Psoas muscle (tissue), 8 donors: ENCODE measurements at places on chromosomes 3 and 15. TPM values are rescaled to one million over a fixed set of nuclear protein-coding genes. Genes with fewer than 3 reads are reported as not detected.
A peak's percentile ranks its signal among the peaks of the same experiment; 100 is the strongest.

Gene ANKRD63
- polyA plus RNA-seq: not detected

Gene SPG11
- 12.8 TPM for polyA plus RNA-seq

Gene SH2D7
- not detected for polyA plus RNA-seq

Gene ADCY5
- polyA plus RNA-seq: 1.3 TPM

- H3K4me3 ChIP-seq: no peak overlapping the region
- no peak for DNase-seq
- no peak overlapping the region for H3K27ac ChIP-seq
- H3K36me3 ChIP-seq: no peaks in the 10 kb centered on the region
Measured at GRCh38 chr15:39512643-39513042, 68.2 kb upstream of the THBS1 start.

DNA sequence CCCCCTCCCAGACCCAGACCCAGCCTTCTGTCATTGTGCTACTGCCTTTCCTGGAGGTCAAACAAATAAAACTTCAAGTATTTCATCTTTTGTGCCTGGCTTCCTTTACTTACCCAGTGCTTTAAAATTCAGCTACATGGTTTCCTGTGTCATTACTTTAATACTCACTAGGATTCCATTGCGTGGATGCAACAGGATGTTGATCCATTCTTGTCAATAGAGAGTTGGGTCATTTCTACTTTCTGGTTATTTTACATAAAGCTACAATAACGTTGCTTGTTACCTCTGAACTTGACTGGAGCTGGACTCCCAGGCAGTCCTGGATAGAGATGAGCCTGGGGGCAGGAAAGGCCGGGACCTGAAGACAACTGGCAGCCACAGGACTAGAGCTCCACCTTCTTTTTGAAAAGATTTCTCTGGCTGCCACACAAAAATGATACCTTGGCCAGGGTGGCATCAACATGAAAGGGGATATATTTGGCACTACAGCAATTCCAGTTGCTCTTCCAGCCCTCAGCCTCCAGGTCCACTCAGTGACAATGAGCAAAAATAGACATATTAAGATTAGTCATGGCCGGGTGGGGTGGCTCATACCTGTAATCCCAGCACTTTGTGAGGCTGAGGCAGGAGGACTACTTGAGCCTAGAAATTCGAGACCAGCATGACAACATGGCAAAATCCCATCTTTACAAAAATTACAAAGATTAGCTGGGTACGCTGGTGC is 23.3 kb upstream of the HEG1 start:
- DNase-seq: no peak
- H3K4me3 ChIP-seq: no peak overlapping the region
- no peaks in the 10 kb centered on the region for H3K36me3 ChIP-seq

GRCh38 chr15:40444736-40445135 is 4.0 kb downstream of the BAHD1 start:
- no peak for DNase-seq
- no peak overlapping the region for H3K27ac ChIP-seq
- H3K27me3 ChIP-seq: no peaks in the 10 kb centered on the region
- H3K4me1 ChIP-seq: peaks cover 17% of the 10 kb centered on the region
- H3K36me3 ChIP-seq: no peaks in the 10 kb centered on the region
- H3K4me3 ChIP-seq: no peak overlapping the region

DNA sequence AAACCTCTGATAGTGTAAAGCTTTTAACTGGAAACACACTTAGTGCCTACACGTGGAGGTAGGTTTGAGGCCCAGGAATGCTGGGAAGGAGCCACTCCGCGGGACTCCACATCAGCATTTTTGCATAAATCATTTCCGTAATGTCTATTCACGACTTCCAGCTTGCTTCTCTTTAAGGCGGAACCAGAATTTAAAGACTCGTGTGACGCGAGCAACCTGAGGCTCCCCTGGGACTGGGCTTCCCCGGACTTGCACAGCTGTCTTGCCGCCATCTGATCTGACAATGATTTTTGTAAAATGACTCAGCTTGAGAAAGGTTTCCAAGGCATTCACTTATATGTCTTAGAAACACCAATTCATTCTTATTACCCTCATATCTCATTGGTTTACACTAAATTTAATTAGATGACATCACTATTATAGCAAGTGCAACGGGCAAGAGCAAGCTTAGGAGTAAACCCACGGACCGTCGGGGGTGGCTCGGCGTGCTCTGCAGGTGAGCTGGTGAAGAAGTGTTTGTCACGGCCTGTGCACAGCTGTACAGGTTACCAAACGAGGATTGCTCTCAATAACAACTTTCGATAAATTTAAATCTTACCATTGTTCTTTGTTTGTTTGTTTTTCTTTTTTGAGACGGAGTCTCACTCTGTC is 95.2 kb downstream of the CHSY1 start:
- no peak overlapping the region for H3K27ac ChIP-seq
- no peaks in the 10 kb centered on the region for H3K36me3 ChIP-seq
- no peak for DNase-seq
- H3K27me3 ChIP-seq: no peaks in the 10 kb centered on the region
- no peak overlapping the region for H3K4me3 ChIP-seq
- H3K4me1 ChIP-seq: no peaks in the 10 kb centered on the region

GRCh38 chr3:29451920-29452319 is 171.0 kb downstream of the RBMS3 start:
- H3K27me3 ChIP-seq: no peaks in the 10 kb centered on the region
- no peak overlapping the region for H3K4me3 ChIP-seq
- H3K27ac ChIP-seq: no peak overlapping the region

GRCh38 chr3:141878817-141879216 is 2.4 kb downstream of the ATP1B3 start:
- peak overlapping the region; percentile 82 for H3K4me3 ChIP-seq
- no peaks in the 10 kb centered on the region for H3K27me3 ChIP-seq
- H3K27ac ChIP-seq: no peak overlapping the region
- no peak for DNase-seq
- H3K36me3 ChIP-seq: no peaks in the 10 kb centered on the region

DNA sequence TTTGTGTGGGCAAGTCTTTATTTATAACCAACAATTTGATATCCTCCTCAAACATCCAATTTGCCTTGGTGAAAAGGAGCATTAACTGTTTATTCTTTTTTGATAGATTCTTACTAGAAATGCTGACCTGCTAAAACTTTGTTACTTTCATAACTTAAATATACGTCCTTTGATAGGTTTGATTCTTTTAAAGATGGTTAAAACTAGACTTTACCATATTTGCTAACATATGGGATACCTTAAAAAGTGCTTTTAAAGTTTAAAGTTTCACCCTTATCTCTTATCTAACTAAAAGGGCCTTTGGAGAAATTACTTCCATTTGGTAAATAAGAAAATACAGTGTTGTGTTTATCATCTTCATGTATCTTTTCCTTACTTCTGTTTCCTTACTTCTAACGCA is 266.6 kb upstream of the UBE2E1 start:
- H3K4me1 ChIP-seq: peaks cover 7% of the 10 kb centered on the region
- H3K27me3 ChIP-seq: no peaks in the 10 kb centered on the region
- no peak overlapping the region for H3K4me3 ChIP-seq
- no peaks in the 10 kb centered on the region for H3K36me3 ChIP-seq
- DNase-seq: no peak

GRCh38 chr3:58035524-58036255 is 27.5 kb downstream of the FLNB start:
- H3K4me1 ChIP-seq: no peaks in the 10 kb centered on the region
- H3K27ac ChIP-seq: no peak overlapping the region
- H3K27me3 ChIP-seq: no peaks in the 10 kb centered on the region
- no peak overlapping the region for H3K4me3 ChIP-seq
- DNase-seq: no peak

DNA sequence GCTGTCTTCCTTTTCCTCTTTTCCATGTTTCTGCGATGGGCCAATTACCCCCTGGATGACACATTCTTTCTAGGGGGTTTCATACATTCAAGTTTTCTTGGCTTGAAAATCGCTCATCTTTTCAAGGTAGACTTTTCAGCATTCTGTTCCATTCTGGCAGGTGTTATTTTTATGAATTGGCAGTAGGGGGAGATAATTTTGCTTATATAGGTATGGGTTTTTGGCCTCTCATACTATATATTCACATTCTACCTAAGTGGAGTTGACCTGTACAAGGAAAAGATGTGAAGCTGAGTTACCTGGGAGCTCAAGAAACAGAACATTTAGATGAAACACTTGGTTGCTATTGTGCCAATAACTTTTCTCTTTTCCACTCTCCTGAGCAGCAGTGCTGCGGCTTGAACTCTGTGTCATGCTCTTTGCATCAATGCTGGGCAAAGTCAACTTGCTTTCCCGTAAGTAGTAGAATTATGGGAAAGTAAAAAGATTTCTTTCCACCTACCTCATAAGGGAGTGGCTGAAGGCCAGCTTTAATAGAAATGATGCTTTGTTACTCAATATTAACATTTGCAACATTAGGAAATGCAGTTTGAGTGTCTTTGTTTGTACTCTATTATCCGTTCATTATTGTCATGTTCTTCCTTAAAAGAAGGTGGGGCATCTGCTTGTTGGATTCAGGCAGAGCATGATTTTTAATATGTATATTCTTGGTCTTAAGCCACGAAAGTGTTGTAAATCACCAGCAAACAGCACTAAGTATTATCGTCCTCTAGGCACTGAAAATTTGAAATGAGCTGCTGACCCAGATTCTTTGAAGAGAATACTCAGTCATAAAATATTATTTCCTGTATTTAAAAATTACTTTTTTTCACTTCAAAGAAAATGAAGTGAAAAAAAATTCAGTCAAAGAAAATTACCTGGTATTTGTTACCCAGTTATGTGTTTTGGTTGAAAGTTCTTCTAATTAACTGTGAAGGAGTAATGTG is 27.7 kb upstream of the MFSD1 start:
- no peak for DNase-seq
- no peaks in the 10 kb centered on the region for H3K36me3 ChIP-seq

DNA sequence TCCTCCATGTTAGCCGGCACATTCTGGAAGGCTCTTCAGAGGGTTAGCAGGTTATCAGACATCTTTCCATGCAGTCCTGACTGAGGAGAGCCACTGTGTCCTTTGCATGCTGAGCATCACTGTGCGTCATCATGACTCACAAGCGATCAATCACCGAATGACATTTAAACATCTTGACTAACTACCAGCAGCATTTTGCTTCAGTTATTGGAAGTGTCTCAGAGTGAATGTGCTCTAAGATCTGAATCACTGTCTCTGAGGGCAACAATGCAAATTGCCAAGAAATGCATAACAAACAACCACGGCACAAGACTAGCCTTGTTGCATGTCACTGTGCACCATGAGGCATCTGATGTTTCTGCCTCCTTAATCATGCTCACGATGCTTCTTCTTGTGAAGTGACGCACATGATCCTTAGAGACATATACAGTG is 18.3 kb upstream of the ATP8B4 start:
- H3K27ac ChIP-seq: no peak overlapping the region
- H3K27me3 ChIP-seq: no peaks in the 10 kb centered on the region
- H3K4me3 ChIP-seq: no peak overlapping the region

- no peak overlapping the region for H3K4me3 ChIP-seq
- no peaks in the 10 kb centered on the region for H3K27me3 ChIP-seq
- H3K4me1 ChIP-seq: no peaks in the 10 kb centered on the region
Measured at GRCh38 chr3:127485396-127486170, 105.0 kb downstream of the TPRA1 start.

GRCh38 chr3:189974359-189974758 is 146.3 kb downstream of the P3H2 start:
- no peak for DNase-seq
- no peak overlapping the region for H3K4me3 ChIP-seq
- no peak overlapping the region for H3K27ac ChIP-seq

GRCh38 chr3:191352014-191352413 is 21.7 kb upstream of the UTS2B start:
- no peak overlapping the region for H3K27ac ChIP-seq
- H3K36me3 ChIP-seq: no peaks in the 10 kb centered on the region
- DNase-seq: no peak
